OCI-M1 (cell line): ENCODE measurements at places on chromosomes 3 and 15.

- no peak for DNase-seq
Measured at GRCh38 chr3:87203809-87204208, 23.3 kb upstream of the CHMP2B start.

DNA sequence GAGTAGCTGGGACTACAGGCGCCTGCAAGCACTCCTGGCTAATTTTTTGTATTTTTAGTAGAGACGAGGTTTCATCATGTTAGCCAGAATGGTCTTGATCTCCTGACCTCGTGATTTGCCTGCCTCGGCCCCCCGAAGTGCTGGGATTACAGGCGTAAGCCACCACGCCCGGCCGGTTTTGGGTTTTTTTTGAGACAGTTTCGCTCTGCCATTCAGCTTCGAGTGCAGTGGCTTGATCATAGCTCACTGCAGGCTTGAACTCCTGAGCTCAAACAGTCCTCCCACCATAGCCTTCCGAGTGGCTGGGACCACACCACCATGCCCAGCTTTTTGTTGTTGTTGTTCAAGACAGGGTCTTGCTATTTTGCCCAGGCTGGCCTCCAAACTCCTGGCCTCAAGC, 16.0 kb upstream of the SCAP start:
- DNase-seq: no peak

GRCh38 chr3:78754066-78754743, 1013.6 kb downstream of the ROBO1 start:
- DNase-seq: no peak

- no peak for DNase-seq
Measured at GRCh38 chr15:71288348-71288955, 173.2 kb downstream of the THSD4 start.

GRCh38 chr3:119555309-119555735, 4.1 kb downstream of the CD80 start:
- DNase-seq: no peak

DNA sequence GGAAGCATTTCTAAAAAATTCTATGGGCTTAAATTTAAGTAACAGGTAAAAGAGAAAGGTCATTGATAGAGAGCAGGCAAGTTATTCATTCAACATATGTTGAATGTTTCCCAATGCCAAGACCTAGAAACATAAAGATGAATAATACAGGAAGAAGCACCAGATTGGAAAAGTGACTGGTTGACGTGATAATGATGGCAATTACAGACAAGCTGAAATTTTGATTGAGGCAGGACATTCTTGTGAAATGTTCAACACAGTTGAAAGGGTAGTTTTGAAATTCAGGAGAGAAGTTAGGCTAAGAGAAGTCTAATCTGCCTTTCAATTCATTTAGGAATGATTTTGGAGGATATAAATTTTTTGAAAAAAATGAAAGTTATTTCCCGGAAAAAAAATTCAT, 536.3 kb upstream of the NAALADL2 start:
- DNase-seq: no peak

GRCh38 chr15:70635895-70636294, 127.5 kb downstream of the UACA start:
- DNase-seq: no peak

GRCh38 chr15:39556461-39556860, 24.4 kb upstream of the THBS1 start:
- no peak for DNase-seq

GRCh38 chr15:63601704-63602185, 4.6 kb downstream of the FBXL22 start:
- no peak for DNase-seq

DNA sequence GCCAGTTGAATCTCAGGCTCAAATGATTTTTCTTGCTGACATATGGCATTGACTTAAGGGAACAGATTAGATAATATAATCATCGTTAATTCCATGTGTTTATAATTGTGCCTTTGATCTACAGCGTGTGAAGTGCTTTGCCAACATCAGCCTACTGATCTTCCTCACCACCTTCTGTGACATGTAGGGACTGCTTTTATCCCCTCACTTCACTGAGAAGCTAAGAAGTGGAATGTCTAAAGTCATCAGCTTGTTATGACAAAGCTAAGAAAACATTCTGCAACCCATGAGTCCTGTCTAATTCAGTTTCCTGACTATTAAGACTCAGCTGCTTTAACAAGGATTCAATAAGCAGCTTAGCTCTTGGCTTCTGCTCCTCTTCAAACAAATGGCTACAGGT, 106.0 kb downstream of the MYH15 start:
- DNase-seq: no peak

DNA sequence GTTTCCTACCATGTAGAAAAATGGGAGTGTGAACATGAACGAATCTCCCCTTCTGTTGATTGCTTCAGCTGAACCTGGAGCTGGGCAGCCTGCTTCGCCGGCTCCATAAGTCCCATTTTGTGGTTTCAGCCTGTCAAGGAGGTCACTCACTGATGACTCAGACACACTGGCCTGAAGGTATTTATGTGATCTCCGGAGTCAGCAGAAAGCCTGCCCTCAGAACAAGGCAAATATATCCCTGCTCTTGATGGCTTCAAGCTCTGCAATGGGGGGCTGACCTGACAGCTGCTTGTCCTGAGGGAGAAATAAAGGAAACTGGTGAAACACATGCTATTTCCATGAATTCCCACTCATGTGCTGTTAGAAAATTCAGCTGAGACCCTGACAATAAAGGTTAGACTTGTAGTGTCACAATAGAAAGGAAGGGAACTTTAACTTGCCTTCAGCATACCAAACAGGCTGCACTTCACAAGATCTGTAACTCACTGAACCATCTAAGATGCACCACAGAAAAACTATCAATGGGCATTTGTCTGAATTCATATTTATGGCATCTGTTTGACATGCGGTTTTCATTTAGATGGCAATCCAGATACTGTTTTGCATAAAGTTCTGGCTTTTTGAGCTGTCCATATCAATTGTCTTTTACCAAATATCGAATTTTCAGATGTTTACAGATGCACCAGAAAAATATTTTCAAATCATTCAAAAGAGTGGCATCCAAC, 282.0 kb upstream of the VEPH1 start:
- DNase-seq: peak; percentile 10

DNA sequence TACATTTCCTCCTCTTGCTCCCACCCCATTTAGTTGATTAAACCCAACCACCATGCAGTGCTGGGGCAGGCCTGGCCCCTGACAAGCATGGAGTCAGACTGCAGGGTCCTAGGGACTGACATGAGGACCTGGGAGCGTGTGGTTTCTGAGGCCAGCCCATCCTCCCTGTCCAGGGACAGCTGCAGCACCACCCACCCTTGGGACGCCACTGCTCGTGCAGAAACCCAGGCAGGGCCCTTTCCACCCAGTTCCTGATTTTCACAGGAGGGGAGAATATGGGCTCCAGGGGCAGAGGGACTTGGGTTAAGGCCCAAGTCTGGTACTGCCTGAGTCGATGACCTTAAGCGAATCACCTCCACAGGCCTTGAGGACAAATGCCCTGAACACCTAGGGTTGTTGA, 23.7 kb downstream of the PLXND1 start:
- DNase-seq: no peak

GRCh38 chr15:71444866-71445590, 329.8 kb downstream of the THSD4 start:
- DNase-seq: no peak

GRCh38 chr15:100949691-100950090, 30.5 kb downstream of the LRRK1 start:
- DNase-seq: no peak

- peak; percentile 16 for DNase-seq
Measured at GRCh38 chr3:151878465-151878864, 5.0 kb downstream of the SUCNR1 start.

DNA sequence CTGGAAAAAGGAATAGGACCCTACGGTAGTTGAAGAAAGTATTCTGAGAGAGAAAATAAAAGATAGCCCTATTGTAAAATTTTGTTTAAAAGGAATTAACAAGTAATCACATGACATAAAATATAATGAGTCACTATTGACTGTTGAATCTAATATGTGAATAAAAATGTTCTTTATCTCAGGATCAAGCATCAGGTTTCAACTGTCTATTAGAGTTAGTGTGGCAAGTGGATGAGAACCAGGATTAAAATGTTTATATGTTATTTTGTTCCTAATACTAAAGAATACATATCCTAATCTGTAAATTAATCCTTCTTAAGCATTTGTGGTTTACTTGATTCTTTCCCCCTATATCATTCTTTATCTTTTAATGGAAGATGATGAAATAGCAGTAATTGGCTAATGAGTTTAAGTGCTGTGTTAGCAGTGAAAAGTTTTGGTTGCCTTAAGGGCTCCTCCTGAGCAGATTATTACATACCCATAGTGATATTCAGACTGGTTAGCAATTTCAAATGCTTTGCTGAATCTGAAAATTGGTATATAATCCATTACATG, 101.8 kb upstream of the BCHE start:
- DNase-seq: no peak

DNA sequence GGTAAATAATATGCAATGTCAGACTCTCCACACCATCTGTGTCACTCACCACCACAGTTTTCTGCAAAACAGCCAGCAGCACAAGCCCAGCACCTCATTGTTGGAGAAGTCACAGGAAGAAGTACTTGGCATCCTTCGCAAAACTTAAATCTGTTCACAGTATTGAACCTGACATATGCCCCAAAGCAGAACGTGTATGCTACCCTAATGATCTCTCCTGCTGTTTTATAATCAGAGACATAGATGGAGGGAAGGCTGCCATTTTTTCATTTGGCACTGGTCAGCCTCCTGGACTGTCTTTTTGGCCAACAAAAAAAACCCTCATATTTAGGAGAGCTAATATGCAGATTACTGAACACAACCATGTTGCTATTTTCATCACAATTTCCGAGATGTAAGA, 1272.9 kb downstream of the ROBO1 start:
- no peak for DNase-seq

DNA sequence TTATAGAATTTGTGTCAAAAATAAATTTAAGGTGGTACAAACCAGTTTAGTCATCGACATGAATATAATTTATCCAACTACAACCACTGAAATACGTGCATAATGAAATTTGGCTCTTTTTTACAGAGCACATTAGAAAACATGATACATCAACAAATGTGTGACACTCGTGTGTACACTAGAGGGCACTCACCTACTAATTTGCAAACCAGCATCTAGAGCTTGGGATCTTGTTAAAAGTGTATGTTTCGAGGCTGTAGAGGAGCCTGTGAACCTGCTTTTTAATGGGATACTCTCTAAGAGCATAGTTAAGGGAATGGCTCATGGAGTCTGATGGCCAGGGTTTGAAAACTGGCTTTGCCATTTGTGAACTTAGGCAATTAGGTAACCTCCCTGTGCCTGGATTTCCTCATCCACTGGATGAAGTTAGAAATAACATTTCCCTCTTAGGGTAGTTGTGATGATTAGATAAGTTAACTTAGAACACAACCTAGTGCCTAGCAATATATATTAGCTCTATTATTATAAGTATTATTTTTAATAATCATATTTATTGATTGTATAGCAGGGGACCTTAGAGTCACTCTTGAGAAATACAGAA, 8.8 kb upstream of the CPOX start:
- DNase-seq: peak; percentile 74

GRCh38 chr3:58391156-58391865, 42.3 kb downstream of the PDHB start:
- DNase-seq: no peak

GRCh38 chr3:132198516-132198915, 118.7 kb upstream of the ACP3 start:
- DNase-seq: no peak

- no peak for DNase-seq
Measured at GRCh38 chr3:123672429-123673146, 87.7 kb upstream of the HACD2 start.

- no peak for DNase-seq
Measured at GRCh38 chr3:12759693-12760565, 870 bp upstream of the TMEM40 start.

DNA sequence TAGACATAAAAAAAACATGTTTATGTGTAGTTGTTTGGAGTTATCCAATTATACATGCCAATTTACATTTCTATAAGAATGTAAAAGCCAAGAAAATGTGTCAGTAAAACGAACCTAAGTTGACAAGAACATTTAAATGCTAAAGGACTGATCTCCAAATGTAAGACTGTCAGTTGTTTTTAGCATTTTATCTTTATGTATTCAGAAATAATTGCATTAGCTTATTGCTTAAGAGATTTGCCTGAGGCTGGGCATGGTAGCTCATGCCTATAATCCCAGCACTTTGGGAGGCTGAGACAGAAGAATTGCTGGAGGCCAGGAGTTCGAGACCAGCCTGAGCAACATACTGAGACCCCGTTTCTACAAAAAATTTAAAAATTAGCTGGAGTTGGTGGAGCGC, 26.9 kb downstream of the PXK start:
- DNase-seq: no peak

GRCh38 chr3:32822609-32823498, 5.1 kb downstream of the TRIM71 start:
- DNase-seq: no peak

DNA sequence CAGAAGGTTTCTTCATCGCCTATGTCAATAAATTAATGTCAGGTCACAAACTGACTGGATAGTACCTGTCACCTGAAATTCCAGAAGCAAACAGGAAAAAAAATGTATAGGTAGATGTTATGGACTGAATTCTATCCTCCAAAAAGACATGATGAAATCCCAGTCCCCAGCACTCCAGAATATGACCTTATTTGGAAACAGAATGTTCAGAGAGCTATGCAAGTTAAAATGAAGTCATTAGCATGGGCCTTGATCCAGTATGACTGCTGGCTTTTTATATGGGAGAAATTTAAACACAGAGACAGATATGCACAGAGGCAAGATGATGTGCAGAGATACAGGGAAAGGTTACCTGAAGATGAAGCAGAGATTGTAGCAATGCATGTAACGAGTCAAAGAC, 953.4 kb downstream of the ZPLD1 start:
- DNase-seq: no peak

- peak; percentile 1 for DNase-seq
Measured at GRCh38 chr15:41727143-41727542, 47.1 kb upstream of the MAPKBP1 start.
